ENCODE measurements at places on chromosomes 2 and 18.

DNA sequence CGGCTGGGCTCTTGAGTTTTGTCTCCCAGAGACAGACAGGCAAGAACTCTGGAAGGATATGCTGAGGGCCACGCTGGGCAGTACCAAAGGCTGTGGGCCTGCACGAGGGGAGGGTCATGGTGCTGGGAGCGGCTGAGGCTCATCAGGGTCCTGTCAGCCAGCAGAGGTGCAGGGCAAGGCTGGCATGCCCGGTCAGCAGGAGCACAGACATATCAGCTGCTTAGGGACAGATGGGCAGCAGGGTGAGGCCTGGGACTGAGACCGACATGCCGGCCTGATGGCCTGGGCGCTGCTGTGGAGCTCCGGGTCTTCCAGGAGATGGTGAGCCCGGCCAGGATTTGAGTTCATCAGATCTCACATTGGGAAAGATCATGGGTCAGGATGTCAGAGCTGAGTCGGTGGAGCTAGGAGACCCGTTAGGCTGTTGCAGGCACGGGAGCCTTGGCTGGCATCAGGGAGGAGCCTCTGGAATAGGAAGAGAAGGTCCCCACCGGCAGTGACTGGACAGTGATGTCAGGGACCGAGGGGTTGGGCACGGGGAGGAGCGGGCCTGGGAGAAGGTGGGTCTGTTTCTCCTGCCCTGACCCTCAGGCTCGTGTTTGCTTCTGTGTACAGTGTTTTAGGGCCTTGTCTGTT lies 18.8 kb downstream of the CNDP2 start:
- DNase-seq, result no peak

DNA sequence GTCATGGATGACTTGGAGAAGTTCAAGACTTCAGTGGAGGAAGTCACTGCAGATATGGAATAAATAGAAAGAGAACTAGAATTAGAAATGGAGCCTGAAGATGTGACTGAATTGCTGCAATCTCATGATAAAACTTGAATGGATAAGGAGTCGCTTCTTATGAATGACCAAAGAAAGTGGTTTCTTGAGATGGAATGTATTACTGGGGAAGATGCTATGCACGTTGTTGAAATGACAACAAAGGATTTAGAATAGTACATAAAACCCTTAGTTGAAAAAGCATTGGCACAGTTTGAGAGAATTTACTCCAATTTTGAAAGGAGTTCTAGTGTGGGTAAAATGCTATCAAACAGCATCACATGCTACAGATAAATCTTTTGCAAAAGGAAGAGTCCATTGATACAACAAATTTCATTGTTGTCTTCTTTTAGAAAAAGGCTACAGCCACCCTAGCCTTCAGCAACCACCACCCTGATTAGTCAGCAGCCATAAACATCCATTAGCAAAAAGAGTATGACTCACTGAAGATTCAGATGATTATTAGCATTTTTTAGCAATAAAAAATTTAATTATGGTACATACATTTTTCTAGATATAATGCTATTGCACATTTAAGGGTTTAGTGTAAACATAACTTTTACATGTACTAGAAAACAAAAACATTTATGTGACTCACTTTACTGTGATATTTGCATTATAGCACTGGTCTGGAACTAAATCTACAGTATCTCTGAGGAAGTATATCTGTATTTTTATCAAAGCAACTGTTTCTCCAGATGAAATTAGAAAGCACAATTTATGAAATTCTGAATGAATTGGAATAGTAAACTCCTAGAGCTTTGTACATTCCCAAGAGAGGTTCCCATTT lies 110.5 kb upstream of the TACR1 start:
- DNase-seq, result no peak

DNA sequence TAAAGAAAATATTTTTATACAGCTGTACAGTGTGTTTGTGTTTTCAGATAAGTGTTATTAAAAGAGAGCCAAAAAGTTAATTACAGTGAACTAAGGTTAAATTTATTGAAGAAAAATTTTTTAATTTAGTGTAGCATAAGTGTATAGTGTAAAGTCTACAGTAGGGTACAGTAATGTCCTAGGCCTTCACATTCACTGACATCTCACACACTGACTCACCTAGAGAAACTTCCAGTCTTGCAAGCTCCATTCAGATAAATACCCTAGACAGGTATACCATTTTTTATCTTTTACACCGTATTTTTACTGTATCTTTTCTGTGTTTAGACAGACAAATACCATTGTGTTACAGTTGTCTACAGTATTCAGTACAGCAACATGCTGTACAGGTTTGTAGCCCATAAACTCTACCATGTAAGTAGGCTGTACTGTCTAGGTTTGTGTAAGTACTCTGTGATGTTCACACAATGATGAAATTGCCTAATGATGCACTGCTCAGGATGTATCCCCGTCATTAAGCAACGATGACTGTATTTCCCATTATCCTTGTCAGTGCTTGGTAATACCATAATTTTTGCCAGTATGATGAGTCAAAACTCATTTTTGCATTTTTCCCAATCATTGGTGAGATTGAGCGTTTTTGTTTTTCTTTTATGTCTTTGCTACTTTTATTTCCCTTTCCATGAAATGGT lies 48.2 kb upstream of the B3GNT2 start:
- no peak for DNase-seq

GRCh38 chr2:113376253-113376912 lies 61.1 kb upstream of the ZNG1B start:
- no peak for DNase-seq

Data from neural progenitor cell (in vitro differentiated cells).